Glomerular endothelial cell (primary cell): ENCODE measurements at places on chromosomes 11 and 22. TPM values are rescaled to one million over a fixed set of nuclear protein-coding genes. Genes with fewer than 3 reads are reported as not detected.
A peak's percentile ranks its signal among the peaks of the same experiment; 100 is the strongest.

GRCh38 chr22:29795663-29796062 lies 28.5 kb downstream of the UQCR10 start:
- no peak for DNase-seq

MS4A4E gene
- not detected in 2 replicates for total RNA-seq

DNA sequence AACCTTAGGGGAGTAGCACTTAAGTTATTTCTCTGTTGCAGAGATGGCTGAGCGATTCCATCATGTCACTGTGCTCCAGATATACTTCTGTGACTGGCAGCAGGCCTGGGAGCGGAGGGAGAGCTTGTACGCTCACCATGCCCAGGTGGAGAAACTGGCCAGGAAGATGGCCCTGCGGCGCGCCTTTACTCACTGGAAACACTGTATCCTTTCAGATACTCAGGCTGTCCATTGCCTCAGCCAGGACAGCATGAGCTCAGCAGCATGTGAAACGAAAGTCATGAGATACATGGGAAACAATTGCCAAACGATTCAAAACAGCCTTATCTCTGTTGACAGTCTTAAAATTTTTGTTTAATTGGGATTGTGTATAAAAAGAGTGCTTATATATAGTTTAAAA lies 78.9 kb downstream of the SFI1 start:
- DNase-seq, result no peak

DNA sequence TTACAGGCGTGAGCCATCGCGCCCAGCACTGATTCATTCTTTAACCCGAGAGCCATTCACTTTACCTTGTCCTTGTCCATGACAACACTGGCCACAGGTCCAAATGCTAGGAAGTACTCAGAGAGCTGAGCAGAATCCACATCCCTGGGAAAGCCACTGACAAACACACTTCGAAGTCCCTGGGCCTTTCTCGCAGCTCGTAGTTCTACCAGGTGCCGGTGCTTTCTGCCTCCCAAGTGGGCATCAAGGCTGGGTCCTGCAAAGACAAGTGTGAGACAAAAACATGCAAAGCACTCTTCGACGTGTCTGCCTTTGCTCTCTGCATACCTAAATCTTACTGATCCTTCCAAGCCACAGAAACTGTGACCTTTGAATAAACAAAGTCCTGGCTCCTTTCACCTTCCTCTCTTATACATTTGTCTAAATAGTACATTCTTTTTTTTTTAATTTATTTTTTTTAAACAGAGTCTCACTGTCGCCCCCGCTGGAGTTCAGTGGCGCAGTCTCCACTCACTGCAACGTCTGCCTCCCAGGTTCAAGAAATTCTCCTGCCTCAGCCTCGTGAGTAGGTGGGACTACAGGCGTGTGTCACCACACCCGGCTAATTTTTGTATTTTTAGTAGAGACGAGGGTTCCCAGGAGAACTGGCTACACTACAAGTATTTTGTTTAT lies 2.2 kb downstream of the TUT1 start:
- DNase-seq, result no peak

GRCh38 chr11:111416231-111416960 lies 37.3 kb upstream of the POU2AF1 start:
- no peak for DNase-seq

GRIA4 gene
- total RNA-seq, result 0.05 TPM in 1 of 2 replicates, not detected in the other

DNA sequence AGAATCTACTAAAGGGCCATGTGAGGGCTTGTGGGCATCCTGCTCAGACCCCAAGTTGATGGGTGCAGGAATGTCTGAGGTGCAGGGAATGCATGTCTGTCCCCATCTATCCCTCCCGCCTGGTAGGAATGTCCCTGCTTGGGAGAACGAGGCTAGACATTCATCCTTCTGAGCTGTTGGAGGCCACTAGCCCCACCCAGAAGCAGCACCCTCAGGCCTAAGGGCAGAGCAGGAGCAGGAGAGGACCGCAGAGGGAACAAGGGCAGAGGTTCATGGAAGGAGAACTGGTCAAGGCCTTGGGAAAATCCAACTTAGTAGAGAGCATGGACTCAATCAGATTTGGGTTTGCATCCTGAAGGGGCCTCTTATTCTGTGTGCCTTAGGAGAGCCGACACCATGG lies 22.1 kb upstream of the LMO1 start:
- DNase-seq, result no peak

PKP3 gene
- total RNA-seq, result 0.41 and 1.9 TPM in 2 replicates

GRCh38 chr11:88770475-88771079 lies 295.2 kb downstream of the GRM5 start:
- no peak for DNase-seq

DNA sequence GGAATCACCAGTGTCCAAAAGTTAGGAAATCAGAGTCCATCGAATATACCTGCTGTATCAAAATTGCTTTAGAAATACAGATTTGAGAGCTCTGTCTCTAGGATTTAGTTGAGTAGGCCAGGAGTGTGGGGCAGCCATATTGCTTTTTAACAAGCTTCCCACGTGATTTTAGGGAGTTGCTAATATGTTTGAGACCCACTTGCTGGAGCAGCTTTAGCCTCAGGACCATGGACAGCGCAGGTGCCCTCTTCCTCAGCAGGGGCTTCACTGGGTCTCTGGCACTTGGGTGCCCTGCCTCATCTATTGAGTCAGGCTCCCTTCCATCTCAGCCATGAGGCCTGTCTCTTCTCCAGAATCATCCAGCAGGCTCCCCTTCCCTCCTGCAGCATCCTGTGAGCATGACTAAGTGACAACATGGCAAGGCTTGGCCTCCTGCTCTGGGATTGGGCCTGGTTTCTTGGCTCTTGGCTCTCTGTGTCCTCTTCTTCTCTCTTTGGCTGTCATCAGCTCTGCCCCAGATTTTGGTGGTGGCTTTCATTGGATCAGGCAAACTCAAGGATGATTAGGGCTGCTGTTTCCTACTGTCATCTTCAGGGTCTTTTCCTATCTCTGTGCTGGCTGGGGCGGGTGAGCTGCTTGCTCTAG lies 70.0 kb downstream of the SGSM1 start:
- no peak for DNase-seq

GRCh38 chr11:28836285-28837081 lies 728.3 kb downstream of the METTL15 start:
- peak; percentile 90 for DNase-seq

CRYBB3 gene
- 0.58 TPM in 1 of 2 replicates, not detected in the other for total RNA-seq

GRCh38 chr11:63985812-63986155 lies 454 bp upstream of the OTUB1 start:
- no peak for DNase-seq

PLEKHB1 gene
- 0.44 and 0.58 TPM in 2 replicates for total RNA-seq

GRCh38 chr11:121907379-121907778 lies 208.6 kb downstream of the BLID start:
- DNase-seq, result no peak

- no peak for DNase-seq
Measured at GRCh38 chr11:121300313-121300971, 7.9 kb downstream of the SC5D start.

DNA sequence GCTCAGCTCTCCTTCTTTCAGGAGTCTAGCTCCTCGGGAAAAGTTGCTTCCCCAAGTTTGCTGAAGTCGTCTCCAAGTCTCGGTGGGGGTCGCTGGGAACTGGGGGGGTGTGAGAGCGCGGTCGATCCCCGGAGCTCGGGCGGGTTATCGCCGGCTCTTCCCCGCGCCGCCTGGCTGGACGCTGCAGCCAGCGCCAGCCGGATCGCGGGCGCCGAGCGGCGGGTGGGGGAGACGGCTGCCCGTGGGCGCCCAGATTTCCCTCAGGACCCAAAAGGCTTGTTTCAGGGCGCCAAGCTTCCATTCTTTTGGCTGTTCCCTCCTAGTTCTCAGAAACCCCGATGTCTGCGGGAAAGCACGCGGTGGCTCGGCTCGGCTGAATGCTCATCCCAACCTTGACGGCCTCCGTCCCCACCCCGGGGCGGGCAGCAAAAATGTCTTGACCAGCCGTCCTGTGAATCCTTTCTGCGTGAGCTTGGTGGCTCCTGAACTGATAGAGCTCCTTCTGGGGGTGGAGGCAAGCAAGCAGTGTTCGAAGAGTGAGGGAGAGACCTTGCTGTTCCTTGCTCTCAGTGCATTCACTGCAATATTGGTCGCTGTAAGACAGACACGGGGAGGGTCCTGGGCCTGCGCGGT lies 1.7 kb downstream of the ZBTB16 start:
- no peak for DNase-seq

DNA sequence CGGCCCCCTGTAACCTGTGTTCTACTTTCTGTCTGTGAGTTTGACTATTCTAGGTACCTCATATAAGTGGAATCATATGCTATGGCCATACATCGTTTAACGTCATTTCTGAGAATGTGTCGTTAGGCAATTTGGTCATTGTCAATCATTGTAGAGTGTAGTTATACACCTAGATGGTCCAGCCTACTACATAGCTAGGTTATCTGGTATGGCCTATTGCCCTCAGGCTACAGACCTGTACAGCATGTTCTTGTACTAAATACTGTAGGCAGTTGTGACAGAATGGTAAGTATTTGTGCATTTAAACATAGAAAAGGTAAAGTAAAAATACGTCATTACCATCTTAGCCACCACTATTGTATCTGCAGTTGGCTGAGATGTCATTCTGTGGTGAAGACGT lies 35.2 kb downstream of the MYO7A start:
- no peak for DNase-seq

DNA sequence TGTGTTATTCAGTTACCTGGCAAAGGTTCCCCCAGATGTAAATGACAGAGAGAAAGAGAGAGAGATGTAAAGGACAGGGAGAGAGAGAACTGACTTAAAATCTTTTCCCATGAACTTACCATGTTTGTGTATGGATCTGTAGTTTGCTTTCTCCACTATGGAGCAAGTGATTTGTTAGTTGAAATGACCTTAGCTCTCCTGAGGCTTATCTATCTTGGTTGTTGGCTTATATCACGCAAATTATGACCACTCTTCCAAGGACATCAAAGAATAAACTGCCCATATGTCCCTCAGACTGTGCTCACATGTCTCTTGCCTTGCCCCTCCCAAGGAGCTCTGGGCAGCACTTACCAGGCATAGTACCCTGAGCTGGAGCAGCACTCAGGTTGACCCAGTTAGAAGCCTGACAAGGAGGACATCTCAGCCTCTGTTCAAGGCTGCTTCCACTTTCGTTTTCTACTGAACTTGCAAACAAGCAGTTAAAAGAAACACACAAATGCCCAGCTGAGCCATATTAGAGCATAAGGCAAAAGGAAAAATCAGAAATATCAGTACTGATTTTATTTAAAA lies 95.3 kb upstream of the RCN1 start:
- DNase-seq, result no peak

PLAAT2 gene
- not detected in 2 replicates for total RNA-seq

DNA sequence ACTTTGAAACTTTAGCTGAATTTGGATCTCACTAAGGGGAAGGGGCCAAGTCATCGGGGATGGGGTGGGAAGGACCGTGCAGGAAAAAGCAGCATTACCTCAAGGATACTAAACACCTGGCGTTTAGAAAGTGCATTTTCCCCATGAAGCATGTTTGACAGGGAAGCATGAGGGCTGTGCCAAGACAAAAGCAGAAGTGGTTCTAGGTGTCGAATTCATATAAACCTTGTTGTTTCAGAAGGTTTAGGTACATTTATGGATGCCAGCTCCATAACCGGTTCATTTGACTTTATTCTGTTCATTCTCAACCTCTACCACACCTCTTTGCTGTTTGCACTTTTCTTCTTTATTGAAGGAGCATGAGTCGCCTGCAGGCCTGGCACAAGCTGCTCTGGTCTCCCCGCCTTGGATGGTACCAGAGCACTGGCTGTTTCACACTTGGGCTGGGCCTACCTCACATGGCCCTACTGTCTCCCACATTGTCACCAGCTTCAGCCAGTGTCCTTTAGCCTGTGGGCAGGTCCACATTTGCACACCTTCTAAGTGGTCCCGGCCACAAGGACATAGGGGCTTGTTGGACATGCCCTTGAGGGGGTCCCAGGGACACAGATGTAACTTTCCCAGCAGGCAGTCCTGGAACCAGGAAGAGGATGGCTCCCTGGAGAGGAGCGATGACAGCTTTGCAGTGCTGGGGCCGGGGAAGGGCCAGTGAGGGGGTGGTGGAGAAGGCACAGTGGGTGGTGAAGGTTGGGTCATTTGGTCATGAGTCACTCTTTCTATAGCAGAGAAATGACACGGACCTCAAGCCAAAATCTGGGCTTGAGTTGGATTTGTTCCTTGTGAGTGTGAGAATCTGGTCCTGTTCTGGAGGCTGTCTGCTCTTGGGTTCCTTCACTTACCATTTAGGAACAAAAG lies 3.2 kb upstream of the ST14 start:
- DNase-seq, result no peak

DNA sequence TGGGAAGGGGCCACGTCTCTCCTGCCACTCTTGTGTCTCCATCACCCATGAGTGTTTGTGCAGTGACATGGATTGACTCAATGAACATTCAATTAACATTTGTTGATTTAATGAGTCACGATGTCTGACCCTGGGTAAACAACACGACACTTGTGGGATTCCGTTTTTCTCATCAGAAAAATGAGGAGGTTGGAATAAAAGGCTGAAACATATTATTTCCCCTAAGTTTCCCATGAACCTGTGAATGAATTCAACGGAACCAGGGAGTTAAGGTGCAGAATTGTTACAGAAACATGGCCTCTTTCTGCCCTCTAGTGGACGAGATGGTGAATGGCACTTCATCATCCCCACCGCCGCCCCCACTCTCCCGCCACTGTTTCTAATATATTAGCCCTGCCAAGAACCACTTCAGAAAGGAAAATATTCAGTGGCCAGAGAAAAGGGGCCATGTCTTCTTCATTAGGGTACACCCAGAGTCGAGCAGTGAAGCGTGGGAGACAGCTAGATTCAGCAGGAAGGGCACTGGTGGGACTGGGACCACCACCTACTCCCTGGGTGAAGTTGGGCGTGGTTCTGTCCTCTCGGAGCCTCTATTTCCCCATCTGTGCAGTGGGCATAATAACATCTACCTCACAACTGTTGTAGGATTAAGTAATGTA lies 46.3 kb upstream of the SYT13 start:
- DNase-seq, result no peak

DNA sequence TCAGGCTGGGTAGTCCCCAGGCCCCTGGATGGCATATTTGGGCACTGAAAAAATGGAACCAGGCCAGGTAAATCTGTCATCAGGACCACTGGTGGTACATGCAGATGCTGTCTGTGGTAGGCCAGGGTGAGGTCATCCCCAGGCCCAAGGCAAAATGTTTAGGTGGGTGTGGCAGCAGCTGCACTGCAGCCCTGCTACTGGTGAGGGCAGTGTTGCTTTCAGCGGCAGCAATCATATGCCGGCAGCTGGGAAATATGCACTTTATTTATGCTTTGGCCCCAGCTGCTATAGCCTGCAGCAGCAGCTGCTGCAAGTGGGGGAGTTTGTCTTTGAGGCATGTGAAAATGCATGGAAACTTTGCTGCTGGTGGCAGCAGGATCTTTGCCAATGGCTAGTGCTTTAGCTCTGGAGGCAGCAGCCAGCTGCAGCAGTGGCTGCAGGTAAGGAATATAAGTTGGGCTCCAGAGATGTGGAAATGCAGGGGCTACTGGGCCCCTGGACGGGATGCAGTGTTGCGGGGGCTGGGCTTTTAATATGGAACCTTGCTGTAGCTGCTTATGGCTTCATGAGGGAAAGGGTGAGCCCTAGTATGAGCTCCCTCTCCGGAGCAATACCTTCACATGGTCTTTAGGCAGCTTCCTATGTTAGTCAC lies 365.7 kb upstream of the CADM1 start:
- DNase-seq, result no peak

LGR4 gene
- total RNA-seq, result 16.7 and 17.6 TPM in 2 replicates
